PC-3 (cell line): ENCODE measurements at places on chromosomes 12 and 14. TPM values are rescaled to one million over a fixed set of nuclear protein-coding genes. Genes with fewer than 3 reads are reported as not detected.

The HCAR3 gene
- total RNA-seq = not detected in 2 replicates

The TMEM52B gene
- not detected in 2 replicates for total RNA-seq

The PHLDA1 gene
- 181 and 218 TPM in 2 replicates for total RNA-seq

The OR11H12 gene
- not detected in 2 replicates for total RNA-seq

The SPTSSA gene
- total RNA-seq = 8.7 and 14.0 TPM in 2 replicates

DNA sequence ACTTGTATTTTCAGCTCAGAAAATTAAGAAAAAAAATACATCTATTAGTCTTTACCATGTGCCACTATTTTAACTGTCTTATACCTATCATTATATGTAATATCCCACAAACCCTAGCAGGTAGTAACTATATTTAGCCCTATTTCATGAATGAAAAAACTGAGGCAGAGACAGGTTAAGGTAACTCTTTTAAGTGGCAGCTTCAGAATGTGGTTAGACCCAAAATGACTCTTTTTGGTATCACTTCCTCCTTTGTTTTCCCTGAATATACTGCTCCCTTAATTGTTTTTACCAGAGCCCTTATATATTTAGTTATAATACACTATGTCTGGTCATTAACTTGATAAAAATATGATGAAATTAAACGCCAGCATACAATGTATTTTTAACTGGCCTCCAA lies 235.6 kb upstream of the RPL10L start:
- H3K4me3 ChIP-seq = no peak overlapping the region
- H3K27me3 ChIP-seq = no peaks in the 10 kb centered on the region
- DNase-seq = no peak
- H3K4me1 ChIP-seq = no peaks in the 10 kb centered on the region

GRCh38 chr12:86349196-86349595 lies 93.0 kb upstream of the MGAT4C start:
- DNase-seq = peak; percentile 19
- H3K27ac ChIP-seq = no peak overlapping the region
- no peaks in the 10 kb centered on the region for H3K36me3 ChIP-seq
- H3K4me1 ChIP-seq = no peaks in the 10 kb centered on the region; the same call in 1 of the 2 replicates

DNA sequence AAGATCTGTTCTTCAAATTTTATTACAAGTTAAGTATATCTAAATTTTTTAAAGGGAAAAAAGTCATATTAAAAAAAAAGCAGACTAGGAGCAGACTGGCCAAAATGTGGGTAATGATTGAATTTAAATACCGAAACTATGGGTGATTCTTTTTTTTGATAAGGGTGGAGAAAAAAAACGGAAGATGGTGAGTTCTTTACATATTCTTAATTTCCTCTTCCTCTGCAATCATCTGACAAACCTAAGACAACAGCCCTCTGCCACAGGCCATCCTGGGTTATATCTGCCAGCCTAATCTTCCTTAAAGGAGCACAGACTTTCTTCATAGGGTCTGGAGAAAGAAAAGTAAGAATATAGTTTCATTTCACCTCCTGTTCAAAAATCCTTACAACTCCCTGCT lies 108.0 kb downstream of the PPP2R5E start:
- peaks cover 40% of the 10 kb centered on the region for H3K4me1 ChIP-seq
- no peak for DNase-seq
- H3K27me3 ChIP-seq = no peaks in the 10 kb centered on the region
- no peak overlapping the region for H3K27ac ChIP-seq
- no peak overlapping the region for H3K4me3 ChIP-seq
- no peaks in the 10 kb centered on the region for H3K36me3 ChIP-seq

DNA sequence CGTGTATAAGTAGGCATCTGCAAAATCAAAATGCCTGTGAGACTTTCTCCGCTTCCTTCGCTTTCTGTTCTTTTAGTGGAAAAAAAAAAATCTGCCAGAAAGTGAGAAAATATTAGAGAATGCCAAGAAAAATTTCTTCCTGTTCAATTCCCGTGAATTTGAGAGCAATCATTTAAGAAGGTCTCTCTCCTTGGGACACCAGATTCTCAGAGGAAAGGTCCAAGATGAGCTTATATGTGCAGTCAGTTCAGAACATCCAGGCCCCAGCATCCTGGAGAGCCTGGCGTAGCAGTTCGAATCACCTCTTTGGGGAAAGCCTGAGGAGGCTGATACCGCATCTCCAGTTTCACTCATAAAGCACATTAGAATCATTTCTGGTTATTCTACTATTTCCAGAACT lies 912.8 kb downstream of the GALC start:
- no peak overlapping the region for H3K27ac ChIP-seq
- 0 out of 2 replicates have a peak, but pooled peaks cover 3% of the 10 kb centered on the region for H3K27me3 ChIP-seq
- H3K36me3 ChIP-seq = no peaks in the 10 kb centered on the region
- H3K4me1 ChIP-seq = no peaks in the 10 kb centered on the region
- no peak overlapping the region for H3K4me3 ChIP-seq
- no peak for DNase-seq

DNA sequence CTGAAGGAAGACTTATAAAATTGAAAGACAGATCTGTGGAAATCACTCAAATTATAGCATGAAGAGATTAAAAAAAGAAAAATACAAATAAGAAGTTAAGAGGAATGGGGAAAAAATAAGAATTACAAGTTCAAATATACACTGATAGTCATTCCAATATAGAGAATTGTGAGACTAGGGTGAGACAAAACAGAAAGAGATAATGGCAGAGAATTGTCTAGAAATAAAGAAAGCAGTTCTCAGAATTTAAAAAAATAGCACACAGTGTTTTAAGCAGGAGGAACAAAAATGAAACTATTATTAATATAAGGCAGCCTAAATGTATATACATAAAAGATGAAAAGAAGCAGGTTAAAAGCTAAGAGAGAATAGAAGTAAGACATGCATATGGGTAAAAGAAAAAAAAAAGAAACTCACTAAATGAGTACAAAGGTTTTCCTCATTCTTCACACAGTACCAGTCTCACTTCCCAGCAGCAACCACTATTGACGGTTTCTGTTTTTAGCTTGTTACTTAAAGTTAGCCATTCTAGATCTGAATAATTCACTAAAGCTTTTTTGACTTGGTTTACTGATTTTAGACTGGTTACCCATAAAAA lies 31.1 kb downstream of the SLC38A4 start:
- H3K4me3 ChIP-seq = no peak overlapping the region
- H3K4me1 ChIP-seq = no peaks in the 10 kb centered on the region
- no peaks in the 10 kb centered on the region for H3K36me3 ChIP-seq

DNA sequence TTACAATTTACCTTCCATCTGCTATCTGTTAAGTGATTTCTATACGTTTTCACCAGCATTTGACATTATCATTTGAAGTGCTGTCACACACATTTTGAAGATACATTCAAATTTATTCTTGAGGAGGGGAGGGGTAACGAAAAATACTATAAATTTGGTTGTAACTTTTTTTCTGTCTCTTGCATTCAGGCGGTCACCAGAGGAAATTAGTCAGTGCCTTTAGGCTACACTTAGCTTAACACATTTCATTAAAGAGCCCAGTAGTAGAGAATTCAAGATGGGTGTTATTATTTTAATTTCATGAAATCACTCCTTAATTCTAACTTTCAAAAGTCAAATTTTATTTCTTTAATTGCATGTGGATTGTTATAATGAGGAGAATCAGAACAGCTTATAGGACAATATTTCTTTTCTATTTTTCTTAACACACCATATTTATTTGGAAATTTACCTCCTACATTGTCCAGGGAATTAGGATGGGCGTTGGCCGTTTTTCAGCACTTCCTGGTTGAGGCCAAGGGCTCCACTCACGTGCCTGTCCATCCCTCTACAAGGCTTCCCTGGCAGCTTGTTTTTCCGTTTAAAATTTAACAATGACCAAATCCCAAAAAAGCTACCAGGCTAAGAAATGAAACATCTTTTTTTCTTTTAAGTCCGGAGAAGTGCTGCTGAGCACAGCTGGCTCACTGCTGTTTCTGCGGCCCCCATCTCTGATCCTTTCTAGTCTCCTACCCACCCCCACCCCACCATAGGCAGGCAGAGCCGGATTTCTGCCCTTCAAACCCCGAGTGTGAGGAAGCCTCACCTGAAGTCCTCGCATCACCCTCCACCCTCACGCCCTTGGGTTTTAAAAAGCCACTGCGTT lies 1.1 kb upstream of the FAR2 start:
- H3K36me3 ChIP-seq = no peaks in the 10 kb centered on the region
- H3K4me3 ChIP-seq = peak overlapping the region; percentile 81
- peaks cover 16% of the 10 kb centered on the region for H3K4me1 ChIP-seq
- no peaks in the 10 kb centered on the region for H3K27me3 ChIP-seq
- no peak overlapping the region; the same call in 1 of the 2 replicates for H3K27ac ChIP-seq

DNA sequence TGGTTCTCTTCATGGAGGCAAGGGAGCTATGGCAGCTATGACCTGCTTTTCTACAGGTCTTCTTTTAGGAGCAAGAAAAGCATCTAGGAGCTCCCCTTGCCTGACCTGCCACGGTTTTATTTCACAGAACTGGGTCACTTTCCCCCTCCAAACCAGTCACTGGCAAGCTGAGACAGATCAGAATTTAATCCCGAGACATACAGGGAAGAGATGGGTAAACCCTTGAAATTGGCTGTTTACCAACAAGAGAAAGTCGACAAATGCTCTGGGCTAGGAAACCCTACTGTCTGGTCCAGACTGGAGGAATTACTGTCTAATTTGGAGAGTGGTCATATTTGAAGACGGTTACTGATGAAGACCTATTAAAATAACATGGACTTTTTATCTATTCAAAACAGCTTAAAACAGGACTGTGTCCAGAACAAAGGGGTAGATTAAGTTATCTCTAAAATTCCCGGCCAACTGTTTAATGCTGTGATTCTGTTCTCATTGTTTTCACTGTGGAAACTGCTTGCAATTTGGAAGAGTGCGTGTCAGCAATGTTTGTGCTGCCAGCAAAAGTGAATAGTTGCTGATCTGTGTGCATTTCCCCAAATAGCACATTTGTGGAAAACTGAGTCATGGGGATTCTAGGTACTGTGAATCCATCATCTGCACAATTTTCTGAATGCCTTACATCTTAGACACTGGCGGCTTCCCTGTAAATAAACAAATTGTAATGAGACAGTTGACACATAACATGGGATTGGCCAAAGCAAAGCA lies 73.4 kb upstream of the EEA1 start:
- H3K27me3 ChIP-seq = no peaks in the 10 kb centered on the region
- H3K4me3 ChIP-seq = no peak overlapping the region
- no peaks in the 10 kb centered on the region for H3K36me3 ChIP-seq
- no peak overlapping the region for H3K27ac ChIP-seq
- H3K4me1 ChIP-seq = peaks cover 10% of the 10 kb centered on the region; the same call in 1 of the 2 replicates

DNA sequence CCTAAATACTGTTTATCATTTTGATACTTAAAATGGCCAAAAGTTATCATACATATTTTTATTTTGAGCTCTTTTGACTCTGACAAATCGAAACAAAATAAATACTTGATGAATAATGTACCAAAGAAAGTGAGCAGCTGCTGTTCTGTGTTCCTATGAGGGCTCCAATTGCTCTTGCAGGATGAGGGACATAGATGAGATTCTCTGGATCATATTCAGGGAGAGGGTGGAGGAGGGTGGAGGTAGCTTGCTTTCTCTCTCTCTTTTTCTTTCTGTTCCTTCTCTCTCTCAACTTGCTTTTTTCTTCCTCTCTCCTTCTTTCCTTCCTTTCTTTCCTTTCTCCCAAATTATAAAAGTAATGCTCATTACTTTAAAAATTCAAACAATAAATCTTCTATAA lies 8.9 kb upstream of the MYH7 start:
- peaks cover 59% of the 10 kb centered on the region for H3K27me3 ChIP-seq
- H3K4me1 ChIP-seq = no peaks in the 10 kb centered on the region
- no peak overlapping the region for H3K27ac ChIP-seq
- no peak for DNase-seq
- no peaks in the 10 kb centered on the region for H3K36me3 ChIP-seq
- no peak overlapping the region for H3K4me3 ChIP-seq

DNA sequence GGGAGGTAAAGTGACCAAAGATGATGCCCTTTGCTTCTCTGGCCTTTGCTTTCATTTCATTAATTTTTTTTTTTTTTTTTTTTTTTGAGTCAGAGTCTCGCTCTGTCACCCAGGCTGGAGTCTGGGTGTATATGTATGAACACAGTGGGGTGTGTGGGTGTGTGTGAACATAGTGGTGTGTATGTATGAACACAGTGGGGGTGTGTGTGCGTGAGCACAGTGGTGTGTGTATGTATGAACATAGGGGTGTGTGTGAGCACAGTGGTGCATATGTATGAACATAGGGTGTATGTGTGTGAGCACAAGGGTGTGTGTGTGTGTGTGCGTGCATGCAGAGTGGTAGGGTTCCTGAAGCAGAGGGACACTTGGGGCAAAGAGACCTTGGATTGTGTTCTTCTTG lies 9.6 kb downstream of the KLC1 start:
- peaks cover 16% of the 10 kb centered on the region for H3K36me3 ChIP-seq
- no peak overlapping the region for H3K4me3 ChIP-seq
- no peaks in the 10 kb centered on the region for H3K27me3 ChIP-seq
- H3K4me1 ChIP-seq = peaks cover 13% of the 10 kb centered on the region
- no peak for DNase-seq

DNA sequence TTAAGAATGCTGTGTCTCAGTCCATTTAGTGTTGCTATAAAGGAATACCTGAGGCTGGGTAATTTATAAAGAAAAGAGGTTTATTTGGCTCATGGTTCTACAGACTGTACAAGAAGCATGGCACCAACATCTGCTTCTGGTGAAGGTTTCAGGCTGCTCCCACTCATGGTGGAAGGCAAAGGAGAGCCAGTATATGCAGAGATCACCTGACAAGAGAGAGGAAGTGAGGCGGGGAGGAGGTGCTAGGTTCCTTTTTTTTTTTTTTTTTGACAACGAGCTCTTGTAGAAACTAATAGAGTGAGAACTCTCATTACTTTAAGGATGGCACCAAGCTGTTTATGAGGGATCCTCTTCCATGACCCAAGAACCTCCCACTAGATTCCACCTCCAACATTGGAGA lies 121.6 kb downstream of the NUBPL start:
- H3K27me3 ChIP-seq = no peaks in the 10 kb centered on the region
- no peak for DNase-seq

DNA sequence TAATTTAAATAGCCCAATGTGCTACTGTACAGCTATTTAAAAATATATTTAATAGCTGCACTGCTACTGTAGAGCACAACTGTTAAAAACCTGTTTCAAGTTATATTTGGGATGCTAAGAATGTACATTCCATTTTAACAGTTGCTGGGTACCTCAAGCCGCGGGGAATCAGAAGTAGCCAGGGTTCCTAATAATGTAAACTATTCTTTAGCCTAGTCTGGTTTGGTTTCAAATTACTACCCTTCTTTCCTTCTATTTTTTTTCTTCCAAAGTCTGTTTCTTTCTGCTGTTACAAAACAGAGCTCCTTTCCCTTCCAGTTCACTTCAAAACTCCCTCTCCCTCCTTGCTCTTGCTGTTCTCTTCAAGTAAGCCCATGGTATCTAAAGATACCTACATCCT lies 21.3 kb downstream of the SCAF11 start:
- H3K27me3 ChIP-seq = no peaks in the 10 kb centered on the region
- H3K4me1 ChIP-seq = no peaks in the 10 kb centered on the region; the same call in 1 of the 2 replicates
- peaks cover 16% of the 10 kb centered on the region for H3K36me3 ChIP-seq
- no peak for DNase-seq
- no peak overlapping the region for H3K4me3 ChIP-seq

GRCh38 chr14:41377932-41378331 lies 228.7 kb upstream of the LRFN5 start:
- H3K4me1 ChIP-seq = no peaks in the 10 kb centered on the region
- DNase-seq = no peak
- no peaks in the 10 kb centered on the region for H3K36me3 ChIP-seq
- H3K27me3 ChIP-seq = no peaks in the 10 kb centered on the region
- no peak overlapping the region for H3K27ac ChIP-seq
- H3K4me3 ChIP-seq = no peak overlapping the region

GRCh38 chr12:42097971-42098370 lies 46.7 kb downstream of the GXYLT1 start:
- H3K27me3 ChIP-seq = no peaks in the 10 kb centered on the region
- H3K4me1 ChIP-seq = peaks cover 7% of the 10 kb centered on the region; the same call in 1 of the 2 replicates
- DNase-seq = no peak

GRCh38 chr14:31070431-31070830 lies 44.3 kb upstream of the STRN3 start:
- peak; percentile 39 for DNase-seq
- no peak overlapping the region for H3K4me3 ChIP-seq
- no peak overlapping the region for H3K27ac ChIP-seq
- H3K27me3 ChIP-seq = no peaks in the 10 kb centered on the region
